HL-60 (cell line): ENCODE measurements at places on chromosomes 2 and 18.

DNA sequence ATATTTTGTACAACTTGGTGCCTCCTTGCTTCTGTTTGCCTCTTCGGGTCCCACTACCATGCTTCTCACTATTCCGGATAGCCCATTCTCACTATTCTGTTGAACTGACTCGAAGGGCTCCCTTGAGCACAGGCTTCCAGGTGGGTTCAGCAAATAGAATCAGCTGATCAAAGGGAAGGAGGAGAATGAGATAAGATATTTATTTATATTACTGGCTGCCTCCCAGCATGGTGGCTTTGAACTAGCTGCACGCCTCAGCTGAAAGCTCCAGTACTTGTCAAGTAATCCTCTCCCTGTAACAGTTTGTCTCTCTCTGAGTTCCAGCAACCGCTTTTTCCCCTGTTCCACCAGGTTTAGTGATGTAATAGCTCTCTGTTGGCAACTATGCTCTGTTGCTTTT lies 187.8 kb upstream of the HNRNPA3 start:
- DNase-seq, result no peak

DNA sequence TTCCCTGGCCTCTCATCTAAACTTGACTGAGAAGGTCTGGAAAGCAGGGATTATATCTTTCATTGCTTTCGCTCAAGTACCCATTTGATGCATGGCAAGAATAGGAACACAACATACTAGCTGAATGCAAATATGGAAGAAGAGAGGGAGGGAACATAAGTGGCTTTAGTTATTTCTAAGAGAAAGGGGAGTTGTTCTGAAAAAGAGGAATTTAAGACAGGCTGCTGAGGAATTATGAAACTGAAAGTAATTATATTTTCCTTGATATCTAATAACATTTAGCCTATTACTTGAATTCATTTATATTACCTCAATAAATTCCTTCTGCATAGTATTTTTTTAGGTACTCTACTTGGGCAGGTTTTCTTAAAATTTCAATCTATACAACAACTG lies 105.8 kb upstream of the TTN start:
- DNase-seq, result no peak

- no peak for DNase-seq
These were observed 191.4 kb downstream of the SPP2 start for GRCh38 chr2:234241656-234242458.

- no peak for DNase-seq
These were observed 62.1 kb downstream of the CCDC148 start for GRCh38 chr2:158394453-158394852.

- DNase-seq, result no peak
These were observed 1.0 kb downstream of the EPHA4 start for GRCh38 chr2:221571025-221571550.

DNA sequence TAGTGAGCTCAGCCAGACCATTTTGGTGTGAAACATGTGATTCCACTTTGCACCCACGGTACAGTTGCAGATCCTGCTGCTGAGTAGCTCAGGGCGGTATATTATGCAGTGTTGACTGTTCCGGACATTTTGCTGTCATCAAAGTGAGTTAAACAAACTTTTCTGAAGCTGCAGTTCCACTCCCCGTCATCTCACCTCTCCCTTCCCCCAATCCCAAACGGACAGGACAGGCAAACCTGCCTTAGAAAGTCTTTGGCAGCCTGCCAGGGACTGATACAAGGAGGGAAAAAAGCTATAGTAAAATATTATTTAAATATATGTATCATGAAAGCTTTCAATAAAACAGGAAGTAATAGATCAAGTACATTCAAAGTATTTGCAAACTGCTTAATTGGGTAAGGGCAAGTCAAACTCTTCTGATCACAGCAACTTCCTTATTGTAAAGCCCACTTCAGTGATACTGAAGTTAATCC lies 35.5 kb upstream of the SP5 start:
- no peak for DNase-seq

- DNase-seq, result peak; percentile 80
These were observed 36.4 kb upstream of the ZBTB7C start for GRCh38 chr18:48445540-48445939.

DNA sequence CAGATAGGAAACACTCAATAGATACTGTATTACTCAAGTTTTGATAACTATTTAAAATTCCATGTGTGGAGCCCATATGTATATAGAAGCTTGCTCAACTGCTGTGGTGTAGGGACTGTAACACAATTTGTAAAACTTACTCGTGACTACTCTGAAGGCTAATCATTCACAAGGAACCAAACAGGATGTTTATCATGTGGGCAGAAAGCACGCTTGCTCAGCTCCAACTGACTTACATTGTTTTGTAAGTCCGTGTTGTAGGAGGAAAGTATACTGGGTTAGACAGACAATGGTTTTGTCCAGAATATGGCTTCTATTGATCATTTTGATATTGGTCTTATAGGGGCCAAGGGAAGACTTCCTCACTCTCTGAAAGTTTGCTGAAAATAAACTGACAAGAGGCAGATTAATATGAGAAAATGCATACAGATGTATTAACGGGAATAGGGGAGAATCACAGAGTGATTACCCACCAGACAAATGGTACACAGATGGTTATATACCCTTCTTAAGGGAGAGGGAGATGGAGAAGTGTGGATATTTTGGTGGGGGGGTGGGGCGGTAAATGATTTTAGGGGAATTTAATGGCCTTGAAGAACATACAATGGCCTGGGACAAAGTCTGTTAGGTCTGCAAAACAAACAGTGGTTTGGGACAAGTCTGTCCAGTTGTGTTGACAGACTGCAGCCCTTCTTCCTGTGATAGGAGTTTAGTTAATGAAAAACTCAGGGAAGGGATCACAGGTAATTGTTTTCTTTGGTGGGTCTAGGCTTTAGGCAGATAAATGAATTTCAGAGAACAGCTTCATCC lies 259.3 kb upstream of the SP5 start:
- DNase-seq, result no peak

DNA sequence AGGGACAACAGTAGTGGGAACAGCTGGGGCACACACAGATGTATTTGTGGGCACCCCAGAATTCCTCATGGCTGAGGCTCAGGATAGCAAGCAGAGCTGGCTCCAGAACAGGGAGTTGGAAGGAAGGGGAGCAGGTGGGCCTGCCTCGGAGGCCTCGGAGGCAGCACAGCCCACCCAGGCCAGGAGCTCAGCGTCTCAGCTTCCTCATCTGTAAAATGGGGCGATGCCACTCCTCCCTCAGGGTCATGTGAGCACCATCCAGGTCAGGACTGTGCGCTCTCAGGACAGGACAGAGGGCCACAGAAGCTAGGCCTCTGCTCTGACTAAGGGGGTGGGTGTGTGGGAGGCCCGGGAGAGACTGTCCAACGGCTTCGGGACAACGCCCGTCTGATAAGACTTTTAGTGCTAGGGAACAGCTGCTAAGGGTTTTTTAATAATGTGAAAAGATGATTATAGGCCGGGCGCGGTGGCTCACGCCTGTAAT lies 106.2 kb downstream of the HDAC4 start:
- no peak for DNase-seq

DNA sequence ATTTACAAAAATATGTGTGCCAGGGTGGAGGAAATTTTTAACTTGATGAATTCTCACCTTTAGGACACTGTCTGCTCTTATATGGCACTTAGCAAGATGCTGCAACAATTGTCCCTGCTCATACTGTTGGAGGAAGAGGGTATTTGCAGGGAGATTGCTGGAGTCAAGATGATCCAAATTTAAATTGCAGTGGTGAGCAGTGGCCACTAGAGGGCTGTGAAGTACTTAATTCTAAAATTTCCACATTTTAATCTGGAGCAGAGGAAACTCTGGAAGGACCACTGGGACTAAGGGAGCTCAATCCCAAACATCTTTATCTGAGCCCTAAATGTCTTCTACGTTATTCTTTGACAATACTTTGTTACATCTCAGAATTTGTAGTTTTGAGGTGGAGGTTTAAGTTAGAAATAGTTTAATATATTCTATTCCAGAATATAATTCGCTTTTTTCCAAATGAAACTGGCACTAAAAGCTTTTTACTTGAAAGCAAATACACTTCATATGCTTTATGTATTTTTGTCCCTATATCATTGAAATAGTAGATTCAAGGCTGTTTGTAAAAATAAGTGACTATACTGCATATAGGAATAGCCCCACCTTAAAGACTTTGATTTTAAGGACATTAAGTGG lies 33.0 kb upstream of the PTH2R start:
- DNase-seq, result peak; percentile 38

DNA sequence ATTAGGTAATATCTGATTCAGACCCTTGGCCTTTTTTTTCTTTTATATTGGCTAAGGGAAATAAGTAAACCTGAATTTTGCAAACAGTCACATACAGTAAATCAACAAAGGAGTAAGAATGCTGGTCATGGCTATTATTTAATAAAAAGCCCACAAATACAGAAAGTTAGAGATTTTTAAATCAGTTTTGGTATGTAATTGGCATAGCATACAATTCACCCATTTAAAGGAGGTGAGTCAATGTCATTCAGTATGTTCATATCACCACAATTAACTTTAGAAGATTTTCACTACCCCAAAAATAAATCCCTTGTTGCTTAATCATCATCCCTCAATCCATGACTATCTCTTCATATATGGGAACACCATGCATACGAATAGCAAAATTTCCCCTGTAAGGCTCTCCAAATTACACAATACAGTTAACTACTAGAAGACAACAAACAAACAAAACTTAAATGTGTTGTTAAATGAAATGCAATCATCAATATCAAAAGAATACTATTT lies 45.9 kb upstream of the NYAP2 start:
- no peak for DNase-seq

DNA sequence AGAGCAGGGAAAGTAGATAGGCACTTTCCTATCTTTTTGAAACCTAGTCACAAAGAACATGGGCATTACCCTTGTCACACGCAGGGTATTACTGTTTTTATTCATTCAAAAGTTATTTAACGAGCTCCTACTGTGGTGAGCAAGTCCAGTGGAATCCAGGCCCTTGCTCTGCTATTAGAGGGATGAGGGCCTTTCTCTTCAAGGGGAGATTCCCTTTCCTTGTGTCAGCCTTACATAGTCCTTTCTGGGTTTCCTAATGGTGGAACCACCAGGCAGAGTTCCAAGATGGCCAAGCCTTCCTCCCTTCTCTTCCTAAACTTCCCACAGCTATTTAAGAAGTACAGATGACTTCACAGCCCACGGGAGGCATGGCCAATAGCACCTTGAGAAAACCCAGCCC lies 64.6 kb downstream of the SPTBN1 start:
- no peak for DNase-seq

DNA sequence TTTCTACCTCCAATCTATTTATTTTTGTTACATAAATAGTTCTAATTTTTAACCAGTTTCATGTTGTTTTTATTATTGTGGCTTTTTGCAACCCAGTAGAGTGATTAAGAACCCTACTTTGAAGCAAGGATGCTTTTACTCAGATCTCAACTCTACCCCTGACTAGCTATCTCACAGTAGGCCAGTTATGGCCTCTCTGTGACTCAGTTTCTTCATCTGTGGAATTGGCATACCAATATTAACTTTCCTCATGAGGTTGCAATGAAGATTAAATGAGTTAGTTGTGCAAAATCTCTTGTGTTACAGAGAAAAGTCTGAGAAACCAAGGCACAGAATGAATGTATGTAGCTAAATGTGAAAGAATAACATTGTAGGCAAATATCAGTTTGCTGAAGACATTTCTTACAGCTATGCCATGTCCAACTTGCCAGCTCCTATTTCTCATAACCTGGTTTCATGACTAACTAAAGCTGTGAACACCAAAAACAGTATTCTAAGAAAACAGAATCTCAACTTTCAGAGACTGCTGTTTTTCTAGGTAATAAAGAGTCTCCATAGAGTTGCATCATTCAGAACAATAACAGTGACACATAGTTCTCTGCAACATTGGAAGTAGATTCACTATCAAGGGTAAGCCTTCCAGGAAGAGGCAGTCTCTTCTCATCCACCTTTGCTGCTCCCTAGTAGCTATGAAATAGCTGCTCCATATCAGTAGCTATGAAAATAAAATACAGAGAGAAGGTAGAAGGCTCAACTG lies 33.2 kb upstream of the CYTIP start:
- no peak for DNase-seq

DNA sequence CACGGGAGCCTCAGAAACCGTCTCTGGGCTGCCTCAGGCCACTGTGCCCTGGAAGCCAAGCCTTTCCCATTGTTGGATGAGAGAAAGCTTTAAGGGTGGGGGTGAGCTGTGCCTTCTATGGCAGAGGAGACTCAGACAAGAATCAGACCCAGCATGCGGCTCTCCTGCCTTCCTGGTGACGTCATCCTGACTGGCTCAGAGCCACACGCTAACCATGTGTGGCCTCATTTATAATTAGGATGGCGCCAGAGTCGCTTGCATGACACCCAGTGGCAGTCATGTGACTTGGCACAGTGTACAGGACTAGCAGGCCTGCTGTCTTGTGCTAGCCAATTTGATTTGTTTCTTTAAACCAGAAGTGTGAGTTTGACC lies 99.1 kb downstream of the SH3BP4 start:
- no peak for DNase-seq

DNA sequence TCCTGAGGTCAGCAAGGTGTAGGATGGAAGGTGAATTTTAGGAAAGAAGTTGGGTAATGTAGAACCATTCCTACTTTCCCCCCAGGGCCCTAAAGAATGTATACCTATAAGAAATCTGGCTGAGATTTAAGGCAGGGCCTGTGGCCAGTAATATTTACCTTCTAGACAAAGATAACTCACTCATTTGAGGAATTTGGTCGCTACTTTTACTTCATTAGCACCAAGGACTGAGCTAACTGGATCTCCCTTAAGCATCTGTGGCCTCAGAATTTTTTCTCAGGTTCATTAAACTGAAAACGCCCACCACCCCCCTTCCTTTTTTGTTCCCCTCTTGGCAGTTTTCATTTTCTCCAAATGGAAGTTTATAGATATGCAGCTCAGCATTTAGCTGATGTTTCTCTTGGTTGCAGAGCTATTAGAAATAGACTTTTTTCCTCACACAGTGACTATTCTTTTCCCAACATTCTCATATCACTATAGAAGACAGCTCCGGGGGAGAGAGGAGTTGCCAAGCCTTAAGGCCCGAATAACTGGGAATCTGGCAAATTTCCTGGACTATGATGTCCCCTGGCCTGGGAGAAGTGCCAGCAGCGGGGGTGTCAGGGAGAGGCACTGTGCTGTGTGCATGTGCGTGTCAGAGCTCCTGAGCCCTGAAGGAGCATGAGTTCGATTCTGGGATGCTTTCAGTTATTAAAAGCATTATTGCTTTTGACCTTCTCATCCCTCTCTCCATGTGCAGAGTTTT lies 310.9 kb downstream of the PRKCE start:
- no peak for DNase-seq

DNA sequence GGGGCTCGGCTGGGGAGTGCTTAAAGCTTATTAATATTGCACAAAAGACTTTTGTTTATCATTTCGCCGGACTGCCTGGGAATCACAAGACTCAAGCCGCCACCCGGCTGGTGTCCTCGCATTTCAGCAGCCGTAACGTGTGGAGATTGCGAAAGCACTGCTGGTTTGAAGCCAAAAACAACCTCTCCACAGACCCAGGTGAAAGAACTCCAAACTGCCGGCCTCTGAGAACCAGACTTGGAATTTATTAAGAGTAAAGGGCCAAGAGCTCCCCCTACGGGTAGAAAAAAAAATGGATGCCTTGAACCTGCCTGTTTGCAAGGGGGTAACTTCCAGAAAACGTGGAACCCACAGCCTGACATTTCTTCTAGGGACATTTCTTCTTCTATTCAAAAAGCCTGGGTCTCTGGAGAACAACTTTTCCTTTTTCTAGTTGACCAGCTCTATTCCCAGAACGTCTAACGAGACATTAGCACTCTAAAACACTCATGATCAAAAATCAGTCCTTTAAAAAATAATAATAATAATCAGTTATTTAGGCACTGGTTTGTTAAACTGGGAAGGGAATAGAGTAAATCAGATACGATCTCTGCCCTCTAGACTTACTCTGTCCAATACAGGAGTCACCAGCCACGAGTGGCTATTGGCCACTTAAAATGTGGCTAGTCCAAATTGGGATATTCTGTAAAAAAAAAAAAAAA lies 216.3 kb downstream of the C1D start:
- peak; percentile 8 for DNase-seq

GRCh38 chr2:182906454-182906853 lies 40.0 kb upstream of the FRZB start:
- no peak for DNase-seq
